ENCODE measurements at places on chromosomes 4 and X. TPM values are rescaled to one million over a fixed set of nuclear protein-coding genes. Genes with fewer than 3 reads are reported as not detected.

RNF212 gene
- total RNA-seq = 0.53 TPM

GASK1B gene
- total RNA-seq = 25.1 TPM

ARHGEF6 gene
- total RNA-seq = 14.2 TPM

ADGRG2 gene
- total RNA-seq = not detected

GJB1 gene
- not detected for total RNA-seq

HAND2 gene
- 48.7 TPM for total RNA-seq

COL4A6 gene
- 4.4 TPM for total RNA-seq

SMS gene
- 221 TPM for total RNA-seq

PPP1R2C gene
- total RNA-seq = not detected

FAM200B gene
- total RNA-seq = 25.1 TPM

FGFR3 gene
- total RNA-seq = 0.92 TPM

SLC49A3 gene
- 8.6 TPM for total RNA-seq

MCF2 gene
- 0.12 TPM for total RNA-seq

EGFL6 gene
- not detected for total RNA-seq

IRAK1 gene
- total RNA-seq = 59.7 TPM

TLR1 gene
- total RNA-seq = 2.6 TPM

LONRF3 gene
- total RNA-seq = 1.3 TPM

SOD3 gene
- 136 TPM for total RNA-seq

XK gene
- total RNA-seq = 0.13 TPM

TMSB15C gene
- 1.6 TPM for total RNA-seq

P2RY8 gene
- total RNA-seq = not detected

All from aortic smooth muscle cell (primary cell).